Spleen (tissue), 13 donors: ENCODE measurements at places on chromosomes 3 and 15.
A peak's percentile ranks its signal among the peaks of the same experiment; 100 is the strongest.

DNA sequence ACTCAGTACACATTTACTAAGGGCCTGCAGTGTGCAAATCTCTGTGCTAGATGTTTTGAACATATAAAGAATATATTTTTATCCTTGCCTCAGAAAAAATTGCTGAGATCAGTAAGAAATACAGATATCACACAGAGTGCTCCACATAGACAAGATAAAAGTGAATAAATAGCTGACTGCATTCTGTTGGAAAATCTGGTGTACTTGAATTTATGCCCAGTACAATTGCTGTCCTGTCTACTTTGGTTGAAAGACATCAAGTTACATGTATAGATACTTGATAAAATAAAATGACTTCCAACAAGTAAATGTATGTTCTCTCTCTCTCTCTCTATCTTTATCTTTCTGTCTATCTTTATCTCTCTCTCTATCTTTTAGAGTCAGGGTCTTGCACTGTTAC lies 381.2 kb upstream of the CBLB start:
- H3K27me3 ChIP-seq = no peaks in the 10 kb centered on the region
- no peaks in the 10 kb centered on the region for H3K36me3 ChIP-seq
- H3K27ac ChIP-seq = no peak overlapping the region

DNA sequence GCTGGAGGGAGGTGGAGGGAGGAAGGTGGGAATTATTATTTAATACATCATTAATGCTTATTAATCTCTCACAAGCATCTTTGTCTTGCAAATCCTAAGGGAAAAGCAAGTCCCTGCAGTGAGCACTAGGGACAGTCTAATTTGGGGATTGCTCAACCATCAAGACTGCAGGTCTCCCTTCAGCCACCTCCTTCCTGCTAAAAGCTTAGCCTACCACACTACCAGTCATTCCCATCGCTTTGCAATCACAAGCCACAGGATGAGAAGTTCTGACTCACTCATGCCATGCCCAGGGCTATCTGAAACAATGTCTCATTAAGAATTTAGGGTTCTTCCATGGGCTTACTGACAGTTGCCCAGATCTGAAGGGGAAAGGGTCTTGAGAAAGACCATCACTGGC lies 51.0 kb upstream of the EIF1B start:
- no peak for DNase-seq
- H3K4me3 ChIP-seq = no peak overlapping the region
- H3K27ac ChIP-seq = no peak overlapping the region
- no peaks in the 10 kb centered on the region for H3K27me3 ChIP-seq

DNA sequence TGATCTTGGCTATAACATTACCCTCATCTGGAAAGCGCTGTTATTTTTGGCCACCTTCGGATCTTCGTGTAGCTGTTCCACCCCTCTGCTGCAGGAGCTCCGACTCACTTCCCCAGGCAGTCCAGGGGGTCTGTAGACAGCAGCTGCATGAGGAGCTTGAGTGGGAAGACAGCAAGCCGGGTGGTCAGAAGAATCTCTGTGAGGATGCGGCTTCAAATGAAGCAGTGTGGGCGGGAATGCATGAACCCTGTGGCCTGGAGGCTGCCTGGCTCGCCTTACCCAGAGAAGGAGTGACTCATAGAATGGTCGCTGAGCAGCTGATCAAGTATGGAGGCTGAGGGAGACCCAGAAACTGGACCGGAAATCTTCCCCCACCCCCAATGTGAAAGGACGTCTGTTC lies 45.2 kb upstream of the NR2F2 start:
- no peaks in the 10 kb centered on the region for H3K4me1 ChIP-seq
- no peak overlapping the region for H3K4me3 ChIP-seq
- H3K27ac ChIP-seq = no peak overlapping the region
- peaks cover 63% of the 10 kb centered on the region for H3K36me3 ChIP-seq
- peaks cover 4% of the 10 kb centered on the region for H3K27me3 ChIP-seq
- no peak for DNase-seq

- H3K36me3 ChIP-seq = peaks cover 46% of the 10 kb centered on the region
- peak overlapping the region; percentile 92 for H3K27ac ChIP-seq
- DNase-seq = no peak
- H3K27me3 ChIP-seq = no peaks in the 10 kb centered on the region
- peak overlapping the region; percentile 87 for H3K4me3 ChIP-seq
Observed at GRCh38 chr15:82539691-82540054, 584 bp downstream of the RPS17 start.

DNA sequence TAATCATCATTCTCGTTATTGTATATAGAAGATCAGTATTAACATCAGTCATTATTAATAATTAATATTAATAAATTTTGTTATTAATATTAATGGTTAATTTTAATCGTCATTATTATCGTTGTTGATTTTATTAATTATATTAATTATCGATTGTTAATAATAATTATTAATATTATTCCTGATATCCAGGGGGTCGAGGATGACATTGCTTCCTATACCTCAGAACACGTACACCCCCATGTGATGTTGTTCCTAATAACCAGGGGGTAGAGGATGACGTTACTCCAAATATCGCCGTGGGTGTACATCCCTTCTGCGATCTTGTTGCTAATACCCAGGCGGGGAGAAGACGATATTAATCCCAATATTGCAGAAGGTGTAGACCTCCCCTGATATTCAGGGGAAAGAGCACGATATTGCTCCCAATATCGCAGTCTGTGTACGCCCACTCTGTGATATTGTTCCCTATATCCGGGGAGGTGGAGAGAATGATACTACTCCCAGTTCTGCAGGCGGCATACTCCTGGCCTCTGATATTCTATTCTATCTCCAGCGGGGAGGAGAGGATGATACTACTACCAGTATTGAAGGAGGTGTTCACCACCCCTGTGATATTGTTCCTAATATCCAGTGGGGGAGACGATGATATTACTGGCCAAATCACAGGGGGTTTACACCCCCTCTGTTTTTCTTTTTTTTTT lies 22.3 kb upstream of the BMF start:
- DNase-seq = no peak

GRCh38 chr3:153172796-153173757 lies 11.1 kb downstream of the RAP2B start:
- no peaks in the 10 kb centered on the region for H3K27me3 ChIP-seq
- H3K4me1 ChIP-seq = peaks cover 6% of the 10 kb centered on the region
- H3K4me3 ChIP-seq = no peak overlapping the region

GRCh38 chr15:66631616-66632263 lies 65.9 kb upstream of the LCTL start:
- no peaks in the 10 kb centered on the region for H3K27me3 ChIP-seq
- DNase-seq = no peak
- H3K27ac ChIP-seq = no peak overlapping the region
- H3K4me1 ChIP-seq = no peaks in the 10 kb centered on the region

DNA sequence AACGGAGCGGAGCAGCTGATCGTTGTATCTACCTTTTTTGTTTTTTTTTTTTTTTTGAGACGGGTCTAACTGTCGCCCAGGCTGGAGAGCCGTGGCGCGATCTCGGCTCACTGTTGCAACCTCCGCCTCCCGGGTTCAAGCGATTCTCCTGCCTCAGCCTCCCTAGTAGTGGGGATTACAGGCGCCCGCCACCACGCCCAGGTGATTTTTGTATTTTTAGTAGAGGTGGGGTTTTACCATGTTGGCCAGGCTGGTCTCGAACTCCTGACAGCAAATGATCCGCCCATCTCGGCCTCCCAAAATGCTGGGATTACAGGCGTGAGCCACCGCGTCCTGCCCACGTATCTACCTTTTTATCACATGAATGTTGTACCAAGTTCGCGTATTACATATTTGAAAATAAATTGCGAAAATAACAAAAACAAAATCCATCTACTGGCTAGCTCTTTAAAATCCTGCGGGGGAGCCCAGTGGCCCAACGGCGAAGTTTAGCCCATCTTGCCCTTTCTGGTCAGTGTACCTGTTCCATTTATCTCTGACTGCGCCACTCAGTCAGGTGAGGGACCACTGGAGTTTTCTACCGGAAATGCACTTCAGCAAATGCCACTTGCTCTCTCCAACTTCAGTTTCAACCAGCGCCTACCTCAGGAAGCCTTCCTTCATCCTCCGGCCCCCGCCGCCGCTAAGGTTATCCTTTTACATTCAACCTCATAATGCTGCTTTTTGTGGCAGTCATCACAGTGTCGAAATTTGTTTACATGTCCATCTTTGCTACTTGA lies 1.2 kb upstream of the EIF3J start:
- H3K4me1 ChIP-seq = peaks cover 50% of the 10 kb centered on the region
- H3K4me3 ChIP-seq = peak overlapping the region; percentile 88

- no peaks in the 10 kb centered on the region for H3K36me3 ChIP-seq
- H3K4me3 ChIP-seq = no peak overlapping the region
- H3K27me3 ChIP-seq = no peaks in the 10 kb centered on the region
- no peaks in the 10 kb centered on the region for H3K4me1 ChIP-seq
- no peak for DNase-seq
Observed at GRCh38 chr15:23616536-23616935, 31.1 kb downstream of the MAGEL2 start.

DNA sequence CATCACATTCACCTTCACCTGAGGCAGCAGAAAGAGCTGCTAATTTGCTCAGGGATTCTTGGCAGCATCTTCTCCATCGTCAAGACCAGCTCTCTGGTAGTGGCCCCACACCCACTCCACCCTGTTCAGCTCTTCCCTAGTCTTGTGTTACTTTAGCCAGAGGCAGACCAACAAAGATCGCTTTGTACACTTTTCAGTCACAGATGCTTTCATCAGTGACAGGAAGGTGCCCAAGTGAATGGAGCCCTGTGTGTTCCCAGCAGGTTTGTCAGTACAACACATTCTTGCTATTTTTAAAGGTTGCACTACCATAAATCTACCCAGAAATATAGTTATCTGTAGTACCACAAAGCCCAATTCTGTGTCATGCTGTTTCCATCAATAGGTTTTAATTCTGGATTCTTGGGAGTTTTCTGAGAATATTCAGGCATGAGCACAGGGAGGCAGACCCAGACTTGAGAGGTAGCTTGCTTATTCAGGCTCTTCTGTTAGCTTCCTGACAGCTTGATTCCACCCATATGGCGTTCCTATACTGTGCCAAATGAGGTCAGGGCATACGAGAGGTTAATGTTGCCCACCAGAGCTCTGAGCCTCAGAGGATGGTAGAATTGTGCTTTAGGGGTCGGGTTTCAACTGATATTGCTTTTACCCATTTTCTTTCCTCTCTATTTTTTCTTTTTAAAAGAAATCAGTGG lies 109.8 kb upstream of the MANF start:
- no peak overlapping the region for H3K27ac ChIP-seq
- H3K4me1 ChIP-seq = no peaks in the 10 kb centered on the region
- DNase-seq = no peak
- H3K4me3 ChIP-seq = no peak overlapping the region

DNA sequence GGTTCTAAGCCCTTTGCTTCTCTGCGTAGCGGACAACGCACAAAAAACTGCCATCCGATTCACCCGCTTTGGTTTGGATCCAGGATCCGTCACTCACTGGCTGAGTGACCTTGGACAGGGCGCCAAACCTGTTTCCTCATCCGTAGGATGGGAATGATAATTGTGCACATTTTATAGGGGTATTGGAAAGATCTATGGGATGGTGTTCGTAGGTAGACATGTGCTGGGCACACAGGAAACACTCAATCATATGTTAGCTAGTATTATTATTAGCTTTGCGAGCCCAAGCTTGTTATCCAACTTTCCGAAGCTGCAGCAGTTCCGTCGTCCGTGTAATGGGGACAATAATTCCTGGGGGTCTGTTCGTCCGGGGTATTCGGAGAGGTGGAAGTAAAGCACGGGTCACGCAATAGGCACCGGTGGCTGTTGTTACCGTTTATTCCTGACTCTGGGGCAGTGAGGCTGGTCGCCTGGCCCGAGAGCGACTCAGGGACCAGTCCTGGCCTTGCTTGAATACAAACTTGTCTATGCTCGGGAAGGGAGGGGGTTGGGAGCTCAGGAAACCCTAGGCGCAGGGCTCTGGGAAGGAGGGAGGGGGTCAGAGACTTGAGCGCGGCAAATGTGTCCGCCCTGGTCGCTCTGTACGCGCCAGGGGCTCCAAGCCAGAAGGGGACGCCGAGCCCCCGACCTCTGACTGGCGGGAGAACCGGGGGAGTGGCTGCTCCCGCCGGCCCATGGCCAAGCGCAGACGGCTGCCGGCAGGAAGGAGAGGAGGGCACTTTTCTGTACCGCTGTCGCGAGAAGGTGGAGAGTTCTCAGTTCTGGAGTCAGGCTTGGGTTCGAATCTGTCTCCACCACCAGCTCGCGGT lies 1.3 kb downstream of the SPSB4 start:
- peak overlapping the region; percentile 17 for H3K4me3 ChIP-seq
- no peaks in the 10 kb centered on the region for H3K36me3 ChIP-seq
- peak overlapping the region; percentile 50 for H3K27ac ChIP-seq
- H3K4me1 ChIP-seq = peaks cover 3% of the 10 kb centered on the region
- no peak for DNase-seq

DNA sequence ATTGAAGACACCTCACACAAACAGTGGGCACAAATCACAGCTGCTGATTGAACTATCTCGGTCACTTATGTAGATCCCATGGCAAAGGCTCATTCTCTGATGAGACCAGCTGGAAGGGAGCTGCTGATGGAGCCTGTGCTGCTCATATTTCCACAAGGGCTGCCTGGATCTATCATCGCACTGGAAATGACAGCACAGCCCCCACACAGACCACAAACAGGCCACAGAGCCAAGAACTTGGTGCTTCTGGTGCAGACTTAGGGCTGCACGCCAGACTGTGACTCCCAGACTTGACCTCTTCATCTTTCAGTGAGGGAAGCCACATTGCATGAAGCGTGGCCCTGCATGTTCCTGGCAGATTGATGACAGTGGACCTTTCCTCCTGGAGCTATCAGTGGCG lies 197.6 kb downstream of the MINAR1 start:
- no peaks in the 10 kb centered on the region for H3K4me1 ChIP-seq
- DNase-seq = no peak
- H3K27me3 ChIP-seq = peaks cover 10% of the 10 kb centered on the region
- H3K27ac ChIP-seq = no peak overlapping the region
- no peak overlapping the region for H3K4me3 ChIP-seq
- no peaks in the 10 kb centered on the region for H3K36me3 ChIP-seq

GRCh38 chr3:100316641-100317069 lies 17.9 kb upstream of the NIT2 start:
- no peak overlapping the region for H3K4me3 ChIP-seq
- H3K4me1 ChIP-seq = peaks cover 25% of the 10 kb centered on the region
- no peak overlapping the region for H3K27ac ChIP-seq
- no peak for DNase-seq
- H3K36me3 ChIP-seq = peaks cover 16% of the 10 kb centered on the region

DNA sequence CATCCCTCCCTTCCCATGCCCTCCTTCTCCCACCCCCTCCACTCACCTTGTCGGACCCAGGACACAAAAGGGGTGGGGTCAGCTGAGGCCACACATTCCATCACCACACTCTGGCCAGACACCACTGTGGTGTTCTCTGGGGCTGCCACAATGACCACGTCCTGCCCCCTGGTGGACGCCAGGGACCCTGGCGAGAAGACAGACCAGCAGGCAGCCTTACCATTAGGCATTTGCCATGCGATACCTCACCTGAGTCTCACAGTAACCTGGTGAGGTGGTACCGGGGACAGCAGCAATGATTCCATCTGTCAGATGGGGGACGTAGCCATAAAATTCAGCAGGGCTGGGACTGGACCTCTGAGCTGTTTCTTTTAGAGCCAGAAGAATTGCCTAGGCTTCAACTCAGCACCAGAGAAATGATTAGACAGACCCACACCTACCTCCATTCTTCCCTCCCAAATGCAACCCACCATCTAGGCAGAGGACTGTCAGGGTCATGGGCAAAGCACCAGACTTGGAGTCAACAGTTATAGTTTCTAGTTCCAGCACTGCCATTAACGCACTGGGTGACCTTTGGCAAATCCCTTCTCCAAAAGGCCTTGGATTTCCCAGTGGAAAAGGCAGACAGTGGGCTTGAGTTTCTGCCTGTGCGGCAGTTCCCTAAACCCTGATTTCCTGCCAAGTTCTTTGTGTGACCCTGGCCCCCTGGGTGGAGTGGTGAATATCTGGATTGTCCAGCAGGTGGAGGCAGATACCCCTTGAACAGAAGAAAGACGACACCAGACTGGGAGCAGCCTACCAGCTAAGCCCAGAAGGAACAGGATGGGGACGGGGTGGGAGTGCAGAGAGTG lies 21.8 kb downstream of the IGDCC4 start:
- H3K4me1 ChIP-seq = peaks cover 23% of the 10 kb centered on the region
- DNase-seq = peak; percentile 81
- H3K4me3 ChIP-seq = no peak overlapping the region
- H3K36me3 ChIP-seq = no peaks in the 10 kb centered on the region
